IMR-90 (cell line): ENCODE measurements at places on chromosomes 3 and 15. TPM values are rescaled to one million over a fixed set of nuclear protein-coding genes. Genes with fewer than 3 reads are reported as not detected.

GRCh38 chr3:110568246-110568645, 503.4 kb upstream of the NECTIN3 start:
- DNase-seq: peak; percentile 94

DNA sequence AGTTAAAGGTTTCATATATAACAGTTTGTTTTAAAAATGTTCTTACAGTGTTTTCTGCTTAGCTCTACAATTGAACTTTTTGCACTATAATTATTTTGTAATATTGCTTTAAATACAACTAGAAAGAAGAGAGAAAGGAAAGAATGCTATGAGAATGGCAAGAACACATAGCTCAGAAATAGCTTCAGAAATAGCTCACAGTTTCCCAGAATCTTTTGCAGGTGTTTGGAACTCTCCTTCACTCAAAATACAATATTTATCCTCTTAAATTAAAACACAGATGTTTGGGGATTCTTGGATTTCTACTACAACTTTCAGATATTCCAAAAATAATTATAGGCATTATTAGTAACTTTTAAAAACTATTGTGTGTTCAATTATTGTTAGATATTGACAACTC, 658.0 kb upstream of the DPPA4 start:
- DNase-seq: no peak

The ISG20 gene
- 0.72 and 1.1 TPM in 2 replicates for total RNA-seq

DNA sequence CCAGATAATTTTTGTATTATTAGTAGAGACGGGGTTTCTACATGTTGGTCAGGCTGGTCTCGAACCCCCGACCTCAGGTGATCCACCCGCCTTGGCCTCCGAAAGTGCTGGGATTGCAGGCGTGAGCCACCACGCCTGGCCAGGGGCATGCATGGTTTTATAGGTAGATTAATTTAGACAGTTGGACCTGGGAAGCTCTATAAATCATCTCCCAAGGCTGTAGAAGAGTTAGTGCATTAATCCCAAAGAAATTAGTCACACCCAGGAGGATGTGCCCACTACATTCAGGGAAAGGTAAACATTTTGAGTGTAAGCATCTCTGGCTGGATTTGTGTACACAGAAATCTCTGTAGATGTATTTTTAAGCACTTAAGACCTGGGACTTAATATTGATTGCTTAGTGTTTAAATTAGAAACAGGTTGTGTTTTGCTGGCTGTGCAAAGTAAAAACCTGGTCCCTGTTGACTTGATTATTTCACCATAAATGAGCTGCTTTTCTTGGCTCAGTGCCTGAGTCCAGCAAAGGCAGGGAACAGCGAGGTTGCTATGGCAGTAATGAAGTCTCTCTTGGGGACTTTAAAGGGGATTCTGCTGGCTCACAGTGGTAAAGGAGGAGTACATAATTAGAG, 19.2 kb downstream of the EXOSC7 start:
- DNase-seq: peak; percentile 58

The AGTR1 gene
- 2.7 and 3.3 TPM in 2 replicates for total RNA-seq

The ROBO1 gene
- 53.9 and 60.8 TPM in 2 replicates for total RNA-seq

- no peak for DNase-seq
Measured at GRCh38 chr3:152208439-152208838, 60.3 kb upstream of the MBNL1 start.
